Activated CD8-positive, alpha-beta memory T cell treated with anti-CD3 and anti-CD28 coated beads, Interleukin-2, amount 10 ng/mL, durations not matched to agents 7 days and 5 days (primary cell): ENCODE measurements at places on chromosomes 3 and 15. TPM values are rescaled to one million over a fixed set of nuclear protein-coding genes. Genes with fewer than 3 reads are reported as not detected.

GRCh38 chr15:87154761-87155160 lies 1075.1 kb downstream of the AGBL1 start:
- H3K27ac ChIP-seq: no peak overlapping the region
- no peaks in the 10 kb centered on the region for H3K27me3 ChIP-seq
- H3K36me3 ChIP-seq: no peaks in the 10 kb centered on the region
- no peak for DNase-seq
- H3K4me1 ChIP-seq: no peaks in the 10 kb centered on the region

DNA sequence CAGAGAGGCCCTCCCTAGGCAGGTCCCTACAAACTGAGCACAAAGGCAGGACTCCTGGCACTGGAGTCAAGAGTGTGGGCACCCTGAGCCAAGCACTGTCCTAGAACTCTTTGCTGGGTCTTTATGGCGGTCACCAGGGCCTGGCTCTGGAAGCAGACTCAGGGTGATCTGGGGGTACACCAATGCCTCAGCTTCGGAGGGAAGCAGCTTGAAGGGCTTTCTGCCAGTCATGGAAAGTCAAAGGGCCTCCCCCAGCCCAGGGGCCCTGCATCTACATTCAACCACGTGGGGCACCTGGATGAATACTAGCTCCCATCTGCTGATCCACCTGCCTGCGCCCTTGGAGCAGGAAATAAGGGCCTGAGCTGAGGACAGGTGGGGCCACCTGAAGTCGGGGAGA lies 7.4 kb downstream of the EPB42 start:
- peaks cover 13% of the 10 kb centered on the region for H3K27me3 ChIP-seq
- H3K27ac ChIP-seq: no peak overlapping the region
- H3K4me1 ChIP-seq: no peaks in the 10 kb centered on the region
- DNase-seq: no peak
- no peaks in the 10 kb centered on the region for H3K36me3 ChIP-seq
- H3K4me3 ChIP-seq: no peak overlapping the region

DNA sequence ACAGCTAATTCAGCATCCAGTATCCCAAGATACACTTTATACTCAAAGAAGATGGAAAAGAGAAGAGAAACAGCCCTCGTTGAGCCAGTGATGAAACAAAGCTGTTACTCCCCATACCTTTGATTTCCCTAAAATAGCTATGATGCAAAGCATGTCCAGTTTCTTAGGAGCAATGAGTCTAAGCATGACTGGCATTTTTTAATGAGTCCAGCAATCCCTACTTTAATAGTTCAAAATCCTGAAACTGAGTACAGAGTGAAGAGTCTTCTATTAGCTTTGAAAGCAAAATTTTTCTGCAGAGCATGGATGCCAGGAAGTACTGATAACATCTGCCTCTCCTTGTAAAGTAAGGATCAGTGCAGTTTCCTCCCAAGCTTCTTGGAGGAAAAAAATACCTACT lies 302.7 kb downstream of the IL5RA start:
- H3K4me3 ChIP-seq: no peak overlapping the region
- H3K4me1 ChIP-seq: no peaks in the 10 kb centered on the region
- DNase-seq: no peak
- no peaks in the 10 kb centered on the region for H3K36me3 ChIP-seq
- H3K27ac ChIP-seq: no peak overlapping the region

DNA sequence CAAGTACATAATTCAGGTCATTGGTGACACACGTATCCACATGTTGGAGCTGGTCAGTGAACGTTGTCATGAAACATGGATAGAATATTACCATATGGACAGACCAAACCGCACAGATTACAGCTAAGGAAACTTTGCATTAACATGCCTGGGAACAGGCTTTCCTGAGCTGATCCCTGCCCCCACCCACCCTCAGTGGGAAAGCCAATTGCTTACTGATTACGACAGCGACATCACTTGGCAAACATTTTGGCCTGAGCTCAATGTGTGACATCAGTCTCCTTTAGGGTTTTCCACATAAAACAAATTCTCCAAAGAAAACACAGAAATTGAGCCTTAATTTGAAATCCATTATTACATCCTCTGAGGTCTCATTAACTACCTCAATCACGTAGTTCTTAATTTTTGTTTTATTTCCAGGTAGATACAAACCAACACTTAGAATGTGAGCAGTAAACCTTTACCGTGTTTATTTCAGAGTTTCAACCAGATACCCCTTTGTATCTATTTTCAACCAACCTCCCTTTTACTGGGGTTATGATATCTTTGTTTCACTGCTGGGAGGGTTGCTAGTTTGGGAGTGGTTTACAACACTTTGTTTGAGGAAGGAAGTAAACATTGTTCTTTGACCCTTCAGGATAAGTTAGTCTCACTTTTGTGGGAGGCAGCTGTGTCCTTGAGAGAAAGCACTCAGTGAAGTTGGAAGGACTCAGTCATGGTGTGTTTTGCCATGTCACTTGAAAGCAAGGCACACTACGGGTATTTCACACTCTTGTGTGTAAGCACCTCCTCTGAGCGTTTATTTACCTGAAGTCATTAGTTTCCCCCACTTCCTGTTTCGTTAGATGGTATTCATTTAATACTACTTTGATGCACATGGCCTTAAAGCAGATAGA lies 103.1 kb downstream of the CMSS1 start:
- H3K4me3 ChIP-seq: no peak overlapping the region
- H3K27ac ChIP-seq: no peak overlapping the region
- H3K27me3 ChIP-seq: no peaks in the 10 kb centered on the region
- no peak for DNase-seq
- peaks cover 17% of the 10 kb centered on the region for H3K36me3 ChIP-seq

DNA sequence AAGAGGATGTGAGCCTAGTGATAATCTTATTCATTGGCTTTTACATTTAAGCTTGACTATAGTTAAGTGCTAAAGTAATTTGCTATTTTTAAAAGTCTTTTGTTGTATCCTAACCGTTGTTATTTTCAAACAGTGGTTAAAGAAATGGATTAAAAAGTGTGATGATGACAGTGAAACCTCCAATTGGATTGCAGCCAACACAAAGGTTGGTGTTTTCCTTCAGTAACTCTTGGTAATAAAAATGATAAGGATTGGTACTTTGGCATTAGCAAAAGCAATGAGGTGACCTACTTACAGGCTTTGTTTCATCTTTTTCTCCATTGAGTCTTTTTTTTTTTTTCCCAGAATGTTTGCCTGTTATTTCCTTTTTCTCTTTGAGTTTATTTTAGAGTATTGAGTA lies 87.5 kb upstream of the GOLGA6B start:
- DNase-seq: no peak
- peaks cover 6% of the 10 kb centered on the region for H3K4me1 ChIP-seq
- H3K36me3 ChIP-seq: peaks cover 35% of the 10 kb centered on the region
- no peak overlapping the region for H3K4me3 ChIP-seq
- no peak overlapping the region for H3K27ac ChIP-seq
- no peaks in the 10 kb centered on the region for H3K27me3 ChIP-seq

DNA sequence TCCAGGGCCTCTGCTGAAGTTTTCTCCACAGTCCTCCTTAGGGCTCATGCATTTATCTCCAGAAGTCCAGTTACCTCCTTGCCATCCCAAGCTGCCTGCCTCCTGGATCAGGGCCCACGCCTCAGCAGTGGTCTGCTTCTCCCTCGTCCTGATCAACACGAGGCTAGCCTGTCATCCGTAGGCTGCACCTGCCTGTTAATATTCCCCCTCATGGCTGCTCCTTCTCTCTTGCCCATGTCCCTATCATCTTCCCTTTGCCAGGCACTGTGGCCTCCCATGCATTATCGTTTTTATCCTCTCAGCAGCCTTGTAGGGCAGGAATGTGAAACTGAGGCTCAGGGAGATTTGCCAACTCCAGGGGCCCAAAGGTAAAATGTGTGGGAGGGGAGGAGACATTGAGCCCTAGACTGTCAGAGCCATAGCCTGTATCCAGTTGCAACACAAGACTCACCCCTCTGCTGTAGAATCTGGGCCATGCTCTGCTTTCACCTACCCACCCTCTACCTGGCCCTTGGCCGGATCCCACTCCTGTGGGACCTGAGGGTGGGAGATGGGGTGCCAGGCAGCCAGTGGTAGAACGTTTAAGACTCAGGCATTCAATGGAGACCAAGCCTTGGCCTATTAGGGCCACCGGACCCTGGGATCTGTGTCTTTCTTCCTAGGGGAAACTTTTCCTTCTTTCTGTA lies 4.6 kb downstream of the GRM2 start:
- no peak overlapping the region for H3K27ac ChIP-seq
- H3K4me1 ChIP-seq: peaks cover 9% of the 10 kb centered on the region
- H3K27me3 ChIP-seq: peaks cover 8% of the 10 kb centered on the region
- H3K4me3 ChIP-seq: no peak overlapping the region
- peak; percentile 36 for DNase-seq

CCR8 gene
- total RNA-seq: 47.6 TPM
